ENCODE measurements at places on chromosomes 13 and 19.

- DNase-seq, result no peak
Measured at GRCh38 chr13:30165796-30166195, 141.6 kb downstream of the KATNAL1 start.

DNA sequence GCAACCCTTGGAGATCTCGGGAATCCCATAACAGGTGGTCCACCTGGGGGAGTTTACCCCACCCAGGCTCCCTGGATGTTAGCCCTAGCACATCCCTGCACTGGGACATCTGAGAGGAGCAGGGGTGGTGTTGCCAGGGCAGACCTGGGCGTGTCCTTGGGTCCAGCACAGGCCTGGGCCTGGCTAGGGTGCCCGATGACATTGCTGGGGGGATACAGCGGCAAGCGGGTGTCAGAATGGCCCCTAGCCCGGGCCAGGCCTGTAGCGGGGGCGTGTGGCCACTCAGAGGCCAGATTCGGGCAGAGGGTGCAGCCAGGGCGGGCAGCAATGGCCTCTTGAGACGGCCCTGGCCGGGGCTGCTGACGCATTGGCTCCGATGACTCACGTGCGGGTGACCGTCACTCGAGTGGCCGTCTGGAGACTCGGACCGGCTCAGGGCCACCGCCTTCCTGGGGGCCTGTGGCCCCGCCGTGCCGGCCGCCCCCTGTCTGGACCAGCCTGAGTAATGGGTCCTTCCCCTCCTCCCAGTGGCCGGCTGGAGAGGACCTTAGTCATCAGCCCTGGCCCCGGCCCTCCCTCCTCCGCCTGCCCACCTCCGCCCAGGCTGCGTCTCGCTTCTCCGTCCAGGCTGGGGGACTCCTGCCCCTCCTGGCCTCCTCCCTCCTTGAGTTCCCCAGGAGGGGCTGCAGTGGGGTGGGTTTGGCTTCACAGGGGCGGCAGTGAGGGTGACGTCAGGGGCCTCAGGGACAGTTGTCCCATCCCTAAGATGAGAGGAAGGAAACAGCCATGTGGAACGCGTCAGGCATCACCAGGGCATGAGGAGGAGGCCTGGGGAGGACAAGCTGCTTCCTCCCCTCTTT is 23.2 kb upstream of the CRTC1 start:
- DNase-seq, result peak; percentile 81

GRCh38 chr13:30457306-30457891 is 8.3 kb downstream of the HMGB1 start:
- no peak for DNase-seq

DNA sequence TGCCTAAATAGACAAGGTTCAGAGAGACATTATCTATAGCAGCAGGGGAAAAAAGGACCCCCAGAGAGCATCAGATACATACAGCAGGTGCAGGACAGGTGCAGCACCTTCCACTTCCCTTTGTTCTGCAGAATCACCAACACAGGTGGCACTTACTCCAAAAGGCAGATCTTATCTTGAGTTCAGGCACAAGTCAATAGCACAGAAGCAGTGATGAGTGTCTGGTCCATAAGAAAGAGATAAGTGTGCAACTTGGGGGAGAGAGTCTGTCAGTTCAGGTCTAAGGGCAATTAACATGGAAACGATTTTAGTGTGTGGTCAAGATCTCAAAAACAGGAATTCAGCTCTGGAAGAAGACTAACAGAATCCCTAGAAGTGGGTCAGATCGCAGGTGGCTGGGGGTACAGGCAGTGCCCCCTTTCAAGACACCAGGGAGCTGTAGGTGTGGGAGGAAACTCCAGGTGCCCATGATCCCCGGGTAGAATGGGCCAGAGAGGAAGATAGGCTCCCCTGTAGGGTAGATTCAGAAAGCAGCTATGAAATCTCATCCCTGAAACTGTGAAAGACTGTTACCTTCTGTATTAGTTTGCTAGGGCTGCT is 40.6 kb downstream of the TNFSF11 start:
- DNase-seq, result no peak

GRCh38 chr19:2495130-2495641 is 19.3 kb downstream of the GADD45B start:
- DNase-seq, result peak; percentile 61

DNA sequence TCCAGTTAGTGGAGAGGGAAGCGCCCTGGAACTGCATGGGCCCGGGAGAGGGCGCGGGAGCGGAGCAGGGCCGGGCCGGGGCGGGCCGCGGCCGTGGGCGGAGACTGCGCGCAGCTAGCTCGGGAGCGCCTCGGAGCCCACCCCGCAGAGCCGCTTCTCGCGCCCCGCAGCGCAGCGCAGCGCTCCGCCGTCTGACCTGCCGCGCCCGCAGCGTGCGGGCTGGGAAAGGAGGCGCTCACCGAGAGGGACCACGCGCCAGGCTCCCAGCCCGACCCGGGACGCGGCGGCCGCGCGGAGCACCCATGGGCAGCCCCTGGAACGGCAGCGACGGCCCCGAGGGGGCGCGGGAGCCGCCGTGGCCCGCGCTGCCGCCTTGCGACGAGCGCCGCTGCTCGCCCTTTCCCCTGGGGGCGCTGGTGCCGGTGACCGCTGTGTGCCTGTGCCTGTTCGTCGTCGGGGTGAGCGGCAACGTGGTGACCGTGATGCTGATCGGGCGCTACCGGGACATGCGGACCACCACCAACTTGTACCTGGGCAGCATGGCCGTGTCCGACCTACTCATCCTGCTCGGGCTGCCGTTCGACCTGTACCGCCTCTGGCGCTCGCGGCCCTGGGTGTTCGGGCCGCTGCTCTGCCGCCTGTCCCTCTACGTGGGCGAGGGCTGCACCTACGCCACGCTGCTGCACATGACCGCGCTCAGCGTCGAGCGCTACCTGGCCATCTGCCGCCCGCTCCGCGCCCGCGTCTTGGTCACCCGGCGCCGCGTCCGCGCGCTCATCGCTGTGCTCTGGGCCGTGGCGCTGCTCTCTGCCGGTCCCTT is at the start of gene MLNR:
Gene MLNR, plus strand, starts transcription at position 303 of the 820 bp plus-strand sequence. Its CDS starts 0 bp downstream, at position 303.
- no peak for DNase-seq

GRCh38 chr13:113730831-113731191 is 28.2 kb upstream of the TMEM255B start:
- DNase-seq, result no peak

- no peak for DNase-seq
Measured at GRCh38 chr19:15421721-15422260, 3.0 kb upstream of the AKAP8L start.

DNA sequence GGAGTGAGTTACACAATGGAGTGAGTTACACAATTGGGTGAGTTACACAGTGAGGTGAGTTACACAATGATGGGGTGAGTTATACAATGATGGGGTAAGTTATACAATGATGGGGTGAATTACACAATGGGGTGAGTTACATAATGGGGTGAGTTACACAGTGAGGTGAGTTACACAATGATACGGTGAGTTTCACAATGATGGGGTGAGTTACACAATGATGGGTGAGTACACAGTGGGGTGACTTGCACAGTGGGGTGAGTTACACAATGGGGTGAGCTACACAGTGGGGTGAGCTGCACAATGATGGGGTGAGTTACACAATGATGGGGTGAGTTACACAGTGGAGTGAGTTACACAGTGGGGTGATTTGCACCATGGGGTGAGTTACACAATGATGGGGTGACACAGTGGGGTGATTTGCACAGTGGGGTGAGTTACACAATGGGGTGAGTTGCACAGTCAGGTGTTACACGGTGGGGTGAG is 52.5 kb upstream of the GAS6 start:
- DNase-seq, result no peak

DNA sequence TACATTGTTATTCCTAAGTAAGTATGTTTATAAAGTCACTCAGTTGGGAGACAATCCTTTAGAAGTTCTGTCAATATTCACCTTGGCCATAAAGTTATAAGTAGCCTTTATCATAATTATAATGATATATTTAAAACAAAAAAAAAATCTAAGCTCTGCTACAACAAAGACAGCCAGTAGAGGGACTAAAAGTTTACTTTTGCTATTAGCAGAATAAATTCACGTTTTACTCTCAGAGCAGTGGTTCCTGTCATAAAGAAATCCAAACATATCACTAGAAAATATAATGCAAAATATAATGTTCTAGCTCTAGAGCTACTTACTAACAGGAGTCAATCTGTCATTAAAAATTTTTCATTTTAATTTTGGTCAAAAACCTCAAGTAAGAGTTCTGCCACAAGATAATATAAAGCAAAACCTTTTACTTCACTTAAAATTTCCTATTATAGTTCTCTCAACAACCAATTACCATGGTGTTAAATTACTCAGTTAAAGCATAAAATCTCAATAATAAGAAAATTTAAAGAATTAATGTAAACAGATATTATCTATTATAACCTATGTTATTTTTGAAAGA is 17.7 kb downstream of the INTS6 start:
- peak; percentile 21 for DNase-seq

GRCh38 chr13:78192716-78193115 is 274.1 kb upstream of the EDNRB start:
- peak; percentile 81 for DNase-seq

- peak; percentile 80 for DNase-seq
Measured at GRCh38 chr19:47157431-47158321, 27.0 kb downstream of the SAE1 start.

GRCh38 chr13:78881054-78881453 is 222.1 kb upstream of the OBI1 start:
- no peak for DNase-seq

- DNase-seq, result no peak
Measured at GRCh38 chr13:113805431-113806103, 46.5 kb downstream of the TMEM255B start.

DNA sequence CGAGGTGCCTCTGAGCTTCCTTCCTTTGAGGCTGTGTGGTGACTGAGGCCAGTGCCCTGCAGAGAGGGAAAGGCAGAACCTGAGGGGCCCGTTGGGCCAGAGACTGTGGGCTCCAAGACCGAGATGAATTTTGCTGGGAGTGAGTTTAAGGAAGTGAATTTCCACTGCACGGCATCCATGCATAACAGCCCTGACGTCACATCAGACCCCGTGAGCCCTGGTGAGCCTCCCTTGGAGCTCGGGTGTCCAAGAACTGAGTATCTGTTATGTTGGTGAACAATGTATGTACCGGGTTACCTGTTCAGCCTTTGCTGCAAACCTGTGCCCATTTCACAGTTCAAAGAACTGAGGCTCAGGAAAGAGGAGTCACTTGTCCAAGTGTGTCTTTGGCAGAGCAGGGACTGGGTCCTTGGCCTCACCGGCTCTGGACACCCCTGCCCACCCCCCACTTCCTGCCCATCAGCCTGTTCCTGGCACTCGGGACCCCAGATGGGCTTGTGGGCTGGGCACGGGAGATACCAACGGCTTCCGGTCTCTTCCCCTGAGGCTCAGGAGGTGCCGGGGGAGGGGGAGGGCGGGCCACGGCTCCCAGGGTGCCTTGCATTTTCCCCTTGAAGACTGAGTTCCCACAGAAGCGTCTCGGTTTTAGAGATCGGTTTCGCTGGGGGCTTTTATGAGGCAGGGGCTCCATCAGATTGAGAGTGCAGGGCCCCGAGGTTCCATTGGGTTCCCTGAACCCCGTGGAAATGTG is 33.7 kb downstream of the NFILZ start:
- DNase-seq, result no peak

DNA sequence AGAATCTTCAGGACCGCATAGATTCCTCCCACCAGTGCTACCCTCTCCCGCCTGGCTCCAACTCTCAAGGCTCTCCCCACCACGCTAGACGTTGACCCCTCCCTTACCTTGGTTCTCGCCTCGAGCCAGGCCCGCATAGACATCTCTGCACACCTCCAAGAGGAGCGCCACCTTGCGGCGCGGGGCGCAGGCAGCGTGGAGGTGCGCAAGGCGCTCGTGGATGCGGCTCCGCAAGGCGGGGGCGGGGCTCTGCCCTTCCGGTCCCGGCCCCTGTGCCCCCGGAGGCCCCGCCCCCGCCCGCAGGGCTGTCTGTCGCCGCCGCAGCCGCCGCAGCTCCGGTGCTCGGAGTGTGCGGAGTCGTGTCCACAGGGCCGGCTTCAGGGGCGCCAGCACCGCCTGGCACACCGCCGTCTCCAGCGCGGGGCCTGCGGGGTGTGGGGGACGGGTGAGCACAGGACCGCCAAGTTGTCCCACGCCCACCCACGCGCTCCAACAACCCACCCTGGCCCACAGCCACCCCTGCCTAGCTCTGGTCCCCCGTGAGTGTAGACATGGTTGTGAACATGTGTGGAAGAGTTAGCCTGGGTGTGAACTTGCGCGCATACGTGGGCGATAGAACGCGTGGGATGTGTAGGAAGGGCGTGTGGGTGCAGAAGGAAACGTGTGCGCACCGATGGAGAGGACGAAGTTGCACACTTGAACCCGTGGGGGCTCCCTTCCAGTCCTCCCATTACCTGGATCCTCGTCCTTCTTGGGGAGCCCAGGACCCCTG is 8.1 kb downstream of the RINL start:
- DNase-seq, result peak; percentile 77

All from EL (cell line).